ENCODE measurements at places on chromosomes 3 and 15.

GRCh38 chr15:36887214-36887961 lies 213.0 kb downstream of the MEIS2 start:
- no peak for DNase-seq

DNA sequence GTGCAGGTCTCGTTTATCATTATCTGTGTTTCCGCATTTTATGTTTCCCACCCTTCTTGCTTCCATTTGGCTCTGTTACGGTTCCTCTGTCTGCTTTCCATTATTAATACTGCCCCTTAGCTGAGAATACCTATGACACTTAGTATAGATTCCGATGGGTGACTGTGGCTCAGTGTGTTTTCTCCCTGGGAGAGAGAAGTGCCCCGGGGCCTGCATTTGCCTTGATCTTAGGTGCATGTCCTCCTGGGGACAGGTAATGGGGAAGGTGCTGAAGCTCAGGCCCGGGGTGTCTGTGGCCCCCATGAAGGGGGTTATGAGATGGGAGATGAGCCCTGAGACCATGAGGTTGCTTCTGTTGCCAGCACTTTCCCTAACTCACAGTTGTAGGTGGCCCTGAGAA lies 43.4 kb upstream of the PCSK6 start:
- DNase-seq, result no peak

DNA sequence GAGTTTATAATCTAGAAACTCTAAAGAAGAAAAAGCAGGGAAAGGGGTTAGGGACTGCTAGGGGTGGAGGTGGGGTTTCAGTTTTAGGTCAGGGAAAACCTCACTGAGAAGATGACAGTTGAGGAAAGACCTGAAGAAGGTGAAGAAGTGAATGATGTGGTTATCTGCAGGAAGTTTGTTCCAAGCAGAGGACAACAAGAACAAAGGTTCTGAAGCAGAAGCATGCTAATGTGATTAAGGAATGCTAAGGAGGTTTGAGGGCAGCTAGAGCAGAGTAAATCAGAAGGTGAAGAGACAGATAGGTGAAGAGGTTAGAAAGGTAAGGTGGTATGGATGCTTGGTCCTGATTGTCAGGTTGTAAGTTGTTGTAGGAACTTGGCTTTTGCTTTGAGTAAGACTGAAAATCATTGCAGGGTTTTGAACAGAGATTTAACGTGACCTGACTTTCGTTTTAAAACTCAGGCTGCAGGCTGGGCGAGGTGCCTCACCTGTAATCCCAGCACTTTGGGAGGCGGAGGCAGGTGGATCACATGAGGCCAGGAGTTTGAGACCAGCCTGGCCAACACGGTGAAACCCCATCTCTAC lies 8.6 kb downstream of the OXSR1 start:
- DNase-seq, result no peak

DNA sequence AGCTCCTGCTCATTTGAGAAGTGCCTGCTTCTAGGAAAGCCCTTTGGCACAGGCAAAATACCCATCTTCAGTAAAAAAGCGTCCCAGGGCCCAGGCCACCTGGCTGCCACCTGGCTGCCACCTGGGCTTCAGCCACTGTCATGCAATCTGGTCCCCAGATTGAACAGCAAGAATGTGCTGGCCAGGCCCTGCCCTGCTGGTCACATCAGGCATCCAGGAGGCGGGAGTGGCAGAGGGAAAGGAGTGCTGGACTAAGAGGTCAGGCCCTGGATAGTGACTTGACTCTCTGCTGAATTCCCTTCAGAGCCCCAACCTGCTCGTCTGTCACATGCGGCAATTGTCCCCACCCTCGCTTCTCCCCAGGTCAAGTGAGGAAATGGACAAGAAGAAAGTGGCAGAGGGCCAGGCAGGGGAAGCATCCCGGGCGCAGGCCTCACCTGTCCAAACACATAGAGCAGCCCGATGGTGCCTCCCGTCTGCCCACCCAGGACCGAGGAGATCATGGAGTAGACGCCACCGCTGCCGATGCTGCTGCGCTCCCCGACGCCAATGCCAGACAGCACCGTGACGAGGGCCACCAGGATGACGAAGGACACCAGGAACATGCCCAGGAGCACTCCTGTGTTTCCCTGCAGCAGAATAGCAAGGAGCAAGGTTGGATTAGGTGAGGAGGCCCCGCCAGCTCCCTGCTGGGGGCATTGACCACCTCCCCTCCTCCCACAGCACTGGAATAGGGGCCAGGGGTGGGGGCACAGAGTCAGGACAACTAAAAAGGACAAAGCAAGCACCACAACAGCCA lies 25.5 kb downstream of the SLC12A8 start:
- DNase-seq, result no peak

DNA sequence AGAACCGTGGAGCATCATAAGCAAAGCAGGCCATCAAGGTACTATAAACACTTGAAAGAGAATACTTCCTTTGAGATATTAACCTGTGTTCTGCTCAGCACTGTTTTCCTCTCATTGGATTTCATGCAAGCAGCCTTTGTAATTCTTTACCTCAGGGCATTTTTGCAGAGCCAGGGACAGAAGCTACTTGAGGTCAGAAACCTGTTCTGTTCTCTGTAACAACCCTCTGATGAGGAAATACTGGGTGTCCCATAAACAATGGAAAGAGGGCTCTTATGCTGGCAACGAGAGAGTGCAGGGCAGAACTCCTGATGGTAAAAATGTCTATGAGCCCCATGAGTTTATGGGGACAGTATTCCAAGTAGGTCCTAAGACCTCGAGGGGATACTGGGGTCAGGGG lies 66.0 kb downstream of the DCLK3 start:
- no peak for DNase-seq

- no peak for DNase-seq
Observed at GRCh38 chr3:43024181-43024885, 45.2 kb downstream of the GASK1A start.

DNA sequence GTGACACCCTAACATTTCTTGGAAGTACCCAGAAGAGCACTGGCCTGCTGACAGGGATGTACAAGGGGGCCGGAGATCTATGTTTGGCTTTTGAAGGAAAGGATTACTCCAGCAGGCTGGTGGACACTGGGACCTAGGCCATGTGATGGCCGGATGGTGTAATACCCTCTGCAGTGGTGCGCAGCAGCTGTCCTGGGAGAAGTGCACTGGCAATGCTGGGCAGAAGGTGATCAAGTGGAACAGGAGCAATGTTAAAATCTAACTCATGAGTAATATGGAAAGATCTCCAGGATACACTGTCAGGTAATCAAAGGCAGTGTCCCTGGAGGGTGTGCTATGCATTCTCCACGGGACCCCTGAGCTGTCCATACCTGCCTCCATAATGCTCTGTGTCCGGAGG lies 71.2 kb upstream of the POMGNT2 start:
- no peak for DNase-seq

- no peak for DNase-seq
Observed at GRCh38 chr3:39907981-39908380, 98.6 kb downstream of the MYRIP start.

DNA sequence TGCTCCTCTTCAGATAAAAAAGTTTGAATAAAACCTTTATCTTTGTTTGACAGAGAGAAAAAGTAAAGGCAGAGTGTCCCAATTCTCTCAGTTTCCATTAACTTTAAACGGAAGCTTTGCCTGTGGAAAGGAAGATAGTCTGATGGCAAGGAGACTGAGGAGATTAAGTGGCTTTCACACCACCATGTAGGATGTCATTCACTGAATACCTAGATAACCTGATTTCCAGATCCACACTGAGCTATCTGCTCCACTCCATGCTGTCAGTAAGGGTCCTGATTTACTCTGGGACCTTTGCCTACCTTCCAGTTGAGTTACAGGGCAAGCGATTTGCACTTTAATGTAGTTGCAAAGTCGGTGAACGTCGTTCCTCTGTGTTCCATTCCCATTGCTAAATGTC lies 233.4 kb upstream of the TBL1XR1 start:
- DNase-seq, result no peak

DNA sequence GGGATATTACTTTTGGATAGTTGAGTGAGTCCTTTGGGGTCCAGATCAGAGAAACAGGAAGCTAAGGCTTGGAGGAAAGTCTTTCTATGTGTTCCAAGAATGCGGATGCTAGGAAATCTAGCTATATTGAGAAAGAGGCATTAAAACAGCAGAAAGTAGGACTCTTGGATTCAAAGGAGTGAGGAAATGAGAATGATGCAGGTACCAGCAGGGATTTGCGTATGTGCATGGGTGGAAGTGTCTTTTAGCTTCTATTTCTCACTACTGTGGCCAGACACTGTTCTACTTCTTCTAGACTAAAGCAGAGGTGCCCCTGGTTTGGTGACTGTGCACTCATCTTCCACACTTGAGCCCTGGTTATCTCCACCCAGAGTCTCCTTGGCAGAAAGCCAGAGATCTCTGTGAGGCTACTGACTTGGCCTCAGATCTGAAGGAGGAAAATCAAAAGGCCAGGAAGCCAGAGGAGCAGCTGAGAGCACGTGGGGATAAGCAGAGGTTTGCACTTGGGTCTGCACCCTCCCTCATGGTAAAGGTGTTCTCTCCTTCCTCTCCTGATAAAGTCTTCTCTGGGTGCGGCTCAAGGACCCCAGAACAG lies 44.3 kb downstream of the ATP2B2 start:
- DNase-seq, result no peak

DNA sequence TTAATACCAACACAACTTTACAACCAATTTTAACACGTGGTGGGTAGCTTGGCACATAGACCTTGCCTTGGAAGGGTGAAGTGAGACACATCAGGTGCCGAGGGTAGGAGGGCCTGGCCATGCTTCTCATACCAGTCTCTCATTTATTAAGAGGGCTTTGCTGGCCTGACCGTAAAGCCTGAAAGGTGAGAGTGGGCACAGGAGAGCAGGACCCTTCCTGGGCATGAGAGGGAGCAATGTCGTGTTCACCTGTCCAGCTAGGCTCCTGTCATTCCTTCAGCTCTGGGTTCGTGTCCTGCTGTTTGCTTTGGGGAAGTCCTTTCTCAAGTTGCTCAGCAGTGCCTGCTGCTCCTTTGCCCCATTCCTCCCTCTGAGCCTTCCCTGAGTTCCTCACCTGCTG lies 294.4 kb downstream of the EPHB1 start:
- no peak for DNase-seq

DNA sequence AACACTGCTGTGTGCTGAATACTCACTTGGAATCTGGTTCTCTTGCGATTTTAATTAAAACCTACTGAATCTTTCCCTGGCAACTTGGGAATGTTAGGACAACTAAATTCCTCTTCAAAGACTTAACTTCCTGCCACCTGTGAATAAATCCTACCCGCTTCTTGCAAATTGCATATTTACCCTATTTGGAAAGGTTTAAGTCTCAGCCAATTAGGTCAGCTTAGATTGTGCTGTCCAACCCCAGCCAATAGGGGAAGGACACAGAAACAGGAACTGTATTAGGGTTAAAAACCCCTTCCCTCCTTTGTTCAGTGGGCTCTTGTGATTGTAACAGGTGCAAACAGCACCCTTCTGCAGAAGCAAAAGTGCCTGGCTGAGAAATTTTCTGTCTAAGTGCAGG lies 38.6 kb upstream of the FSTL1 start:
- no peak for DNase-seq

DNA sequence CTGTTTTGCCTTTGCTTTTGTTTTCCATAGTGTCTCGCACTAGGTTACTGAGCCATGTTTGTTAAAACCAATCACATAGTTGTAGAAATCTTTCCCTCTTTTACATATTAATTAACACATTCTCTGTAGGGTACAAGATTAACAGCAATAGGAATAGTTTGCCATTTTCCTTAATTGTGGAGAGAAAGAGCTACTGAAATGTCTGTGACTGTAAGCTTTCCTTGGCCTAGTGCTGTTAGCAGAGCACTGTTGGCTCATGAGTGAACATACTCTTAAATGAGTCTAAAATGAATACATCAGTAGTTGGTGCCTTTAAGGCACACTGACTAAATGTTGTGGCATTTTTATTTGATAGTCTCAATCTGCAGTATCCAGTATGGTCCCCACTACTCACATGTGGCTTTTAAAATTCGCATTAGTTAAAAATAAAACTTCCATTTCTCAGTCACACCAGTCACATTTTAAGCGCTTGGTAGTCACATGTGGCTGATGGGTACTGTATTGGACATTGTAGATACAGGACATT lies 28.2 kb downstream of the CHD2 start:
- DNase-seq, result no peak

DNA sequence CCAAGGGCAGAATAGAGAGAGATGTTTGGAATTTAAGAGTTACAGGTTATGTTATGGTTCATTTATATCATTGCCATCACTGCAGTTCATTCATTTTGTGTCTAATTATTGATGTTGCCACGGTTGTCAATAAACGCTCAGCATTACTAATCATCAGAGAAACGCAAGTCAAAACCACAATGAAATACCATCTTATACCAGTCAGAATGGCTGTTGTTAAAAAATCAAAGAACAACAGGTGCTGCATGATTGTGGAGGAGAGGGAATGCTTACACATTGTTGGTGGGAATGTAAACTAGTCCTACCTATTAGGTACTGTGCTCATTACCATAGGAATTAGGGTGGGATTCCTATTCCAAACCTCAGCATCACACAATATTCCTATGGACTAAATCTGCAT lies 350.5 kb downstream of the TIGIT start:
- no peak for DNase-seq

- DNase-seq, result no peak
Observed at GRCh38 chr3:155640098-155640497, 104.8 kb downstream of the PLCH1 start.

DNA sequence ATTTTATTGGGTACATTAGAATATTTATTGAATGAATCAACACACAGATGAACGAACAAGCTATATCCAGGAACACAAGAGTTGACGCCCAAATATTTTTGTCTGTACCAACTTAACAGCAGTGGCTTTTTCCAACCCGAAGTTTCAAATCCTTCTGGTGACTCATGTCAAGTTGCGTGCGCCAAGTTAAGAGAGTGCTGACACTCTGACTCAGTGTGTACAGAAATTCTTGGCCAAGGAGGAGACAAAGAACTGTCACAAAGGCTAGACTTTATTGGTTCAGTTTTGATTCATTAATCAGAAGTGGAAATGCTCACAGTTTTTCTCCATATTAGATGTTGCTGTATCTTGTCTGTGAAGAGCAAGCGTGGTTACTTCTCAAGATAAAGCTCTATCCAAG lies 59.6 kb upstream of the TSC22D2 start:
- DNase-seq, result no peak

DNA sequence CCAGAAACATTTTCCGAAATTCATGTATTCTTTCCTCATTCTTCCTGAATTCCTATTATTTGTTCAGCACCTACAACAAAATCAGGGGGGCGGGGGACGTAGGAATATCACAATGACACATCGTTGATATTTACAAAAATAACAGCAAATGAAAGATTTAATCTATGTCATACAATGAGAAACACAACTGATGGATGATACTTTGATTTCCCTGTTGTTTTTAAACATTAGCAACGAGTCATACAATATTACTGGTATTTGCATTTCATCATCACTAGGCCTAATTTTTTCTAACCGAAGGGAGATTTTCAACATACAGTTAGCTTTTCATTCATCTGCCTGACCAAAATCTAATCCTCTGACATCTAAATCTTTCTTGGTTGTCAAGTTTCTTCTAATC lies 45.3 kb upstream of the INO80 start:
- no peak for DNase-seq

- no peak for DNase-seq
Observed at GRCh38 chr3:47193871-47194859, 30.3 kb upstream of the SETD2 start.
